ENCODE measurements at places on chromosomes 7 and 10.

DNA sequence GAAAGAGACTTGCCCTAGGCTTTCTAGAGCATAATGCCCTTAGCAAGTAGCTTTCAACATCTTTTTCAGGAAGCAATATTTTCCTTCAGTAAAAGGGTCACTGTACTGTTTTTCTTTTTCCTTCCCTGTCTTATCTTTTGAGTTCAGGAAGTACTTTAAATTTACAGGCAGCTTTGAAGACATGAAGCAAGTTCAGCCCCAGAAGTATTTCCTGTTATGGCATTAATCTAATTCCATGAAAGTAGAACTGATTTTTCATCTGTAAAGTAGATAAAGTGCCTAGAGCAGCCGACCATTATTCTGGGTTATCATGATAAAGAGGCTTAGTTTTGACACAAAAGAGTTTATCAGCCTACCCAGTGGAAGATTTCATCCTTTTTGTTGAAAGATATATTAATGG lies 288.2 kb downstream of the ADK start:
- DNase-seq = no peak

DNA sequence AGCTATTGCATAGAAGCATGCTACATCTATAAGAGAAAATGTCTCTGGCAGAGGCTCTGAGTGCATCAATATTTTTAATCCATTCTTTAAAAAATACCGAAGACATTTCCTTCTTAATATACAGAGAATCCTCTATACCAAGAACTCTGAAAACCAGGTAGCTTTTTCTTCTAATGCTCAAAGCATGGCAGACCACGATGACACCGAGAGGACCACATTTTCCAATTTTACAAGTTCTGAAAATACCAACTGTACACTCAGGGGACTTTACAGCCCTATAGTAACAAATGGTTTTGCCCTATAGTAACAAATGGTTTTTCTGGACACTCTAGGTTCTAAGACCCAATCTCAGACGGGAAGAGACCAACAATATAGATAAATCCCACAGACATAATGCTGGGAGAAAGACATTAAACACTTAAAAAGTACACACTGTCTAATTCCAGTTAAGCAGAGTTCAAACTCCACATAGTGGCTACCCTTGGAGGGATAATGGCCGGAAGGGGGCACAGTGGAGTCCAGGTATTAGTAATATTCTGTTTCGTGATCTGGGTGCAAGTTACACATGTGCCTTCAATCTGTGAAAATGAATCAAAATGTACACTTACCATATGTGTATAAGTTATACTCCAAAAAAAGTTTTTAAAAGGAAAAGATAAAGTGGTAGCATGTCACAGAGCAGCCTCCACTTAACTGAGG lies 26.2 kb downstream of the CCDC6 start:
- no peak for DNase-seq

DNA sequence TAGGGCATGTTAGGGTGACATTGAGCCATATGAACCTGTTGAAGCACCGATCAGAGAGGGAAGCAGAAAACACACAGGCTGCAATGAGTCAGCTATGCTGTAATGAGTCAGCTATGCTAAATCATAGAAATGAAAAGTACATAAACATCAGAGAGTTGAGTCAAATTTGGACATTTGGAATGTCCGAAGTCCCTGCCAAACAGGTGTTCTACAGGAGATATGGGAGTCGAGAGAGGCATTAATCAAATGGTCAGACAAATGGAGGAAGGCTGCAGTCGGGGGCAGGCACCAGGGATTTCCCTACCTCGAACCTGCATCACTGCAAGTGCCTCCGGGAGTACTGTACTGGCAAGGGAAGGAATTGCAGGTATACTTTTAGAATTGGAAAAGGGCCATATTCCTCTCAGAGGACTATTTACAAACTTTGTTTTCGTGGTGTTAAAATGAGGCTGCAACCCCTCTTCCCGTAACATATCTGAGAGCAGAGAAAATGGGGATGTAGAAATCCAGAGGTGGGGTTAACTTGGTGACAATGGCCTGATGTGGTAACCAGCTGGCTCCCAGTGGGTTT lies 8.8 kb upstream of the ZC3HAV1 start:
- DNase-seq = peak; percentile 51

DNA sequence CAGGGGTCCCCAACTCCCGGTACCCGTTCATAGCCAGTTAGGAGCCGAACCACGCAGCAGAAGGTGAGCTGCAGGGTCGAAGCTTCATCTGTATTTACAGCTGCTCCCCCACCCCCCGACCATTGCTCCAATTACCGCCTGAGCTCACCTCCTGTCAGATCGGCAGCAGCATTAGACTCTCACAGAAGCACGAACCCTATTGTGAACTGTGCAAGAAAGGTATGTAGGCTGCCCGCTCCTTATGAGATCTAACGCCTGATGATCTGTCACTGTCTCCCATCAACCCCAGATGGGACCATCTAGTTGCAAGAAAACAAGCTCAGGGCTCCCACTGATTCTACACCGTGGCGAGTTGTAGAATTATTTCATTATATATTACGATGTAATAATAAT lies 14.6 kb upstream of the AZGP1 start:
- DNase-seq = no peak

DNA sequence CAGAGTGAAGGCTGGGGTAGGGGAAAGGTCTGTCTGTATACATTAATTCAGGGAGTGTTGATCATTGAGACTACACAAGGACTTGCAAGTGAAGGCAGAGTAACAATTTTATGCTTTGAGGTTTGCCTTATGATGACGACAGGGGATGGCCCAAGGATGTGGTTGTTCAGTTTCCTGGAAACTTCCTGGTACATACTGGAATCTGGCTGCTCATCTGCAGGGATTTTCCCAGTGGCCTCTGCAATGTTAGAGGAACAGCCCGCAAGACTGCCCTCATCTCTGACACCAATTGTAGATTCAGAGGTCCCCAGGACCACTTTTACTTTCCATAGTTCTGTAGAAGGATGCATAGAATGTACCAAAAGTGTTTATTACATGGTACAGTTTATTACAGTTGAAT lies 189.6 kb downstream of the TMEM178B start:
- no peak for DNase-seq

GRCh38 chr10:121478556-121478955 lies 119.7 kb downstream of the FGFR2 start:
- no peak for DNase-seq

GRCh38 chr10:17010363-17011145 lies 119.1 kb downstream of the CUBN start:
- DNase-seq = no peak

DNA sequence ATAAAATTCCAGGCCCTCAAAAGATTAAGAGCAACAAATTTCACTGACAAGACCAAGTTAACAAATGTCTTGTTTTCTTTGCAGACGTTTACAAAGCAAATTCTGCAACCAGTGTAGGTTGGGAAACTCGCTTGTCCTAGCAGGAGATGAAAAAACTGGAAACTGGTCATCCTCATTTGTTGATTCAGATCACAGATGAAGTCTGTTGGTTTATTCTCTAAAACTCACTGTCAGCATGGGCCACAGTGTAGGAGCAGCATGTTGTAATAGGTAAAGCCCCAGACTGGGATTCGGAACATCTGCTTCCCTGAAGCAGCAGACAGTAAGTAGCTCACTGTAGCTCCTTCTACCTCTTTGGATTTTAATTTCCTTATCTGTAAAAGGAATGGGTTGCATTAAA lies 31.5 kb downstream of the PANK1 start:
- no peak for DNase-seq

DNA sequence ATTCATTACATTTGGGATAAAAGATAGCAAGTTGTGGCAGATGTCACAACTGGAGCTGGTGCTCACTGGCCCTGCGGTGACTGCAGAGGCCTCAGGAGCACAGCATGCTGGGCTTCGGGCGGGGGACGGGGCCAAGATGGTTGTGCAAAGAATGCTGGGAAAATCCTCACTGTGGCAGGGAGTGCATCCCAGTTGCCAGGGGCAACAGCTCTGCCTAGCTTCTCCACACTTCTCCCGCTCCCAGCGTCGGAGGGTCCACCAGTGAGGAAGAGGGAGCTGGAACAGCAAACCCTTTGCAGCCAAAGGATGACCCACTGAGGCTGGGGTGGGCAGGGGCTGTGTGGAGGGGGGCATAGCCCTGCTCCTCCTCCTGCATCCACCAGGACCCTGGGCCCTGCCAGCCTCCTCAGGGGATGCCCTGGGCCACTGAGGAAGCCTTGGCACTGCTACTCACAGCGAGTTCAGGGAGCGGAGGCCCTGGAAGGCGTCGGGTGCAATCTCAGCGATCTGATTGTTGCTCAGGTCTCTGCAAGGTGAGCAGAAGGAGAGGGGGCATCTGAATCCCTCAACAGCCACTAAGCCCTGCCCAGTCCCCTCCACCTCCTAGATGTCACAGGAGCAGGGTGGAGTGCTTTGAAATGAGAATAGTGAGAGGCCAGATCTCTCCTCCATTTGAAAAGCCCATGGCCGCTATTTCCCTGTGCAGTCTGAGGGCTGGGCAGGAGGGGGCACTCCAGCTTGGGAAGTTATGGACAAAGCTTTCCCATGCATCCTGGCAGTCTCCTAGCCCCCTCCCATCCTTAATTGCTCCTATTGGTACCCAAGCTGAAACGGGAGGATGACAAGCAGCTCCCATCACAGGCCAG lies 126.5 kb downstream of the SLIT1 start:
- DNase-seq = no peak

All from GM10248 (cell line).